ENCODE measurements at places on chromosomes 12 and 14. TPM values are rescaled to one million over a fixed set of nuclear protein-coding genes. Genes with fewer than 3 reads are reported as not detected.

RITA1 gene
- 12.5 TPM for total RNA-seq

GRCh38 chr14:52950898-52951680, at the start of gene FERMT2:
TSS of gene FERMT2 (minus strand) at chr14:52951050. CDS start at chr14:52950568, 482 bp downstream.
- H3K36me3 ChIP-seq, result no peaks in the 10 kb centered on the region
- no peaks in the 10 kb centered on the region for H3K27me3 ChIP-seq
- peak within 1 kb of the TSS; percentile 98 for H3K4me3 ChIP-seq
- H3K27ac ChIP-seq, result peak within 1 kb of the TSS; percentile 99
- DNase-seq, result peak; percentile 96

FIGNL2 gene
- 0.28 TPM for total RNA-seq

GRCh38 chr14:42965512-42965911, 1358.8 kb downstream of the LRFN5 start:
- H3K27me3 ChIP-seq, result no peaks in the 10 kb centered on the region
- no peak overlapping the region for H3K4me3 ChIP-seq
- no peaks in the 10 kb centered on the region for H3K4me1 ChIP-seq
- no peak for DNase-seq

OGFOD2 gene
- total RNA-seq, result 10.2 TPM

RPL36AL gene
- total RNA-seq, result 446 TPM

DNA sequence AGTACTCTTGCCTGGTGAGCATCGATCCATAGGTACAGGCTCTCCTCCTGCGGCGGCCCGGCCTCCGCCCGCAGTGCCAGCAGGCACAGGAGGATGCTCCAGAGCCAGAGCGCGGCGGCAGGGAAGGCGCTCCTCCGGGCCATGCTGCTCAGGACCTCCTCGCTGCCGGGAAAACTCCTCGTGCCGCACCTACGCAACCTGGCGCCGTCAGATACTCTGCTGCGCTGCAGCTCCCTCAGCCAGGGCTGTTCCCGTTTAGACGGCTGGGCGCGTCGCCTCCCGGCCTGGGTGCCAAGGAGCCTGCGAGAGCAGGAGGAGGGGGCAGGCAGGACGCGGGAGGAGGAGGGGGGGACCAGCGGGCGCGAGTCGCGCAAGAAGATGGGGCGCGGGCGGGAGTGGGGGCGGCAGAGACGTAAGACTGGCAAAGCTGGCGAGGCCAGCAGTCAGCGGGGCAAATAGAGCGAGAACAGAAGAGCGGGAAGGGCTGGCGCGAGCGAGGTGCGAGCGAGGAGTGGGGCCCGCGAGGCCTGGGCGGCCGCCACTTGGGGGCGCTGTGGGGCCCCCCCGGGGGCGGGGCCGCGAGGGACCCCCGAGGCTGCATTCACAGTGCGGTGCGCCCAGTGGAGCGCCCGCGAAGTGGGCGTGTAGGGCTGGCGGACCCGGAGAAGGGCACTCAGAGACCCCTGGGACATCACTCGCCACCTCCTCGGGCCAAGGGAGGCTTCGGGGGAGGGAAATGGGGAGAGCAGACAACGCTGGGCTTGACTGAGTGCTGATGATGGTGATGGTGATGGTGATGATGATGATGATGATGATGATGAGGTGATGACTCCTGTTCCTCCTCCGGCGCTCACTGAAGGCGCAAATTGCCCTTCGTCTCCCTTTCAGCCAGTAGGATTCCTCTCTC, at the start of gene WIF1:
Gene WIF1 (minus strand): TSS at position 257 of the 907 bp plus-strand sequence. CDS start 114 bp downstream, at position 143.
- no peak within 1 kb of the TSS for H3K27ac ChIP-seq
- H3K4me1 ChIP-seq, result peaks cover 9% of the 10 kb centered on the region
- peak within 1 kb of the TSS; percentile 28 for H3K4me3 ChIP-seq
- no peaks in the 10 kb centered on the region for H3K36me3 ChIP-seq
- H3K27me3 ChIP-seq, result peaks cover 8% of the 10 kb centered on the region

SLC10A1 gene
- not detected for total RNA-seq

DNA sequence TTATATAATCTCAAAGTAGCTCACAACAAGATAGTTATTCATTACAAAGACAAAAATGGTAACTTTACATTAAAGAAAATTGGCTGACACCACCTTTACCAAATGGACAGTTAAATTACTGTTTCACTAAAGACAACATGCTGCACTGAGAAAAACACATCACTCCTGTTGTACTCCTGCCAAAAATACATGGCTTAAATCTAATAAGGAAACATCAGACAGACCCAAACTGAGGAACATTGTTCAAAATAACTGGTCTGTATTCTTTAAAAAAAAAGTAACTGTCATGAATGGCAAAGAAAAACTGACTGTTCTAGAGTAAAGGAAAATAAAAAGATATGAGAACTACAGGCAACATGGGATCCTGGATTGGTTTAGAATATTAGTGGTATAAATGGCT, 151.3 kb upstream of the DCN start:
- H3K27ac ChIP-seq, result no peak overlapping the region
- DNase-seq, result no peak
- no peaks in the 10 kb centered on the region for H3K4me1 ChIP-seq
- no peaks in the 10 kb centered on the region for H3K27me3 ChIP-seq
- H3K36me3 ChIP-seq, result no peaks in the 10 kb centered on the region

DNA sequence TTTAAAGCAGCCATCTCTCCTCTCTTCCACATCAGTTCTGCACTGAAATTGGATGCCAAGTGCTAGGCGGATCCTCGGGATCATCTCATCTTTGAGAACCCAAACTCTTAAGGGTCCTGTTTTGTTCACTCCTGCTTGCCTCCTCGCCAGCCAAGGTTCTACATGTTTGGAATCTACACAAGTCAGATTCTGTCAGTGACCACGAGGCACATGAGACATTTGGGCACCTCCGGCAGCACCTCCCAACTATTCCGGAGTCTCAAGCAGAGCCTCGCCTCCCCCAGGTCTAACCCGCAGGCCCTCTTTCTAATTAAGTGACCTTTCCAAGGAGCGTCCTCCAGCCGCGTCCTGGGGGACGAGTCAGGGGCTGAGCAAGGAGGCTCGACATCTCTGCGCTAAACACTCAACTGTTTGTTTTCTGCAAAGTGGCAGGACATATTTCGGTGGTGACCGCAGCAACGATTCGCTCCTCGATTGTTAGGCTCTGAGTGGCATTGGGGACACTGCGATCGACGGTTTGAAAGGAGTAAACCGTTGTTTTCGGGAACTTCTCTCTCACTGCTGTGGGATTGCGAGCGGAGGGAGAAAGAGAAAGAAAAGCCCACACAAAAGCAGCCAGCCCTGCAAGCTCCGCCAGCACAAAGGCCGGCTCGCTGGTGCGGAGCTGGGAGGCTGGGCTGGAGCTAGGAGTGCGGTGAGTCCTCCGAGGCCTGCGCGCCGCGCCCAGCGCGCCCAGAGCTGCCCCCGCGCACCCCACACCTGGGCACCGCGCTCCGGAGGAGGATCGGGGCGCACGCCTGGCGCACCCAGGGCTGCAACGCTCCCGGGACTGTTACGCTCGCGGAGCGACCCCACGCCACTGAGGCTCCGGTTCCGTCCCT, 640 bp downstream of the ARMH4 start:
- peak overlapping the region; percentile 69 for H3K4me3 ChIP-seq
- no peaks in the 10 kb centered on the region for H3K36me3 ChIP-seq
- H3K27me3 ChIP-seq, result no peaks in the 10 kb centered on the region
- H3K27ac ChIP-seq, result peak overlapping the region; percentile 68
- no peak for DNase-seq

GRCh38 chr12:60252359-60253096, 656.7 kb downstream of the SLC16A7 start:
- no peak for DNase-seq
- no peak overlapping the region for H3K4me3 ChIP-seq
- H3K36me3 ChIP-seq, result no peaks in the 10 kb centered on the region
- H3K4me1 ChIP-seq, result no peaks in the 10 kb centered on the region
- no peaks in the 10 kb centered on the region for H3K27me3 ChIP-seq

DNA sequence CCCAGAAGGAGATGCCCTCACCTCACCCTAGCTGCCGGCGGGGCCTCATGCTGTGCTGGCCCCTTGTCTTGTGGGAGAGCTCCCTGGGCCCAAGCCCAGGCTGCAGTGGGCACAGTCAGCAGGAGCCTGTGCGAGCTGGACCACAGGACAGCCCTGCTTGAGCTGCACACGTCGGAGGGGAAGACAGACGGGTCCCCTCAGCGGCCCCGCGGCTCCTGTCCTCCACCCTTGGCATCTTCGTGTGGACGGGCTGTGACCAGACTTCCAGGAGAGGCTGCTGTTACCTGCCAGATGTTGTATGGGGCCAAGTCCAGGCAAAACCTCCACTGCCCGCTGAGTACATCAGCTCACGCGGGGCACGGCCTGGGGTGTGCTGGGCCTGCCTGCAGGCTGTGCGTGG, 9.4 kb upstream of the TEX22 start:
- peaks cover 63% of the 10 kb centered on the region for H3K36me3 ChIP-seq
- no peaks in the 10 kb centered on the region for H3K27me3 ChIP-seq
- no peak overlapping the region for H3K4me3 ChIP-seq

GRCh38 chr12:65184176-65184857, 14.9 kb downstream of the LEMD3 start:
- DNase-seq, result no peak
- peaks cover 21% of the 10 kb centered on the region for H3K4me1 ChIP-seq
- H3K36me3 ChIP-seq, result no peaks in the 10 kb centered on the region
